Fibroblast of lung (primary cell): ENCODE measurements at places on chromosomes 5 and 9. TPM values are rescaled to one million over a fixed set of nuclear protein-coding genes. Genes with fewer than 3 reads are reported as not detected.

- H3K27ac ChIP-seq = no peak overlapping the region
- no peaks in the 10 kb centered on the region for H3K27me3 ChIP-seq
- no peak for DNase-seq
Observed at GRCh38 chr5:665956-666711, 27.0 kb downstream of the TPPP start.

GRCh38 chr9:95044731-95045508 lies 272.6 kb downstream of the FANCC start:
- H3K4me1 ChIP-seq = no peaks in the 10 kb centered on the region
- no peak overlapping the region for H3K4me3 ChIP-seq
- no peaks in the 10 kb centered on the region for H3K27me3 ChIP-seq
- DNase-seq = no peak
- peaks cover 4% of the 10 kb centered on the region for H3K36me3 ChIP-seq

The GADD45G gene
- 2.3 and 3.5 TPM in 2 replicates for total RNA-seq

The CERCAM gene
- 44.9 and 64.2 TPM in 2 replicates for total RNA-seq

The PCDHA1 gene
- under 0.01 TPM in 2 replicates for total RNA-seq

The CENPH gene
- total RNA-seq = 4.1 and 10.9 TPM in 2 replicates

The SHC3 gene
- 7.7 and 16.2 TPM in 2 replicates for total RNA-seq

The CDH10 gene
- total RNA-seq = under 0.01 and 0.17 TPM in 2 replicates

The ITGA2 gene
- total RNA-seq = 50.1 and 75.5 TPM in 2 replicates
